ENCODE measurements at places on chromosomes 5 and 9. TPM values are rescaled to one million over a fixed set of nuclear protein-coding genes. Genes with fewer than 3 reads are reported as not detected.

ADRA1B gene
- total RNA-seq, result 0.80 TPM

PPP2R2B gene
- total RNA-seq, result 5.0 TPM

TXNDC8 gene
- total RNA-seq, result not detected

ARHGEF39 gene
- 2.9 TPM for total RNA-seq

LSM11 gene
- total RNA-seq, result 9.0 TPM

ADAMTSL1 gene
- 16.6 TPM for total RNA-seq

KIF4B gene
- total RNA-seq, result 0.17 TPM

FUT7 gene
- not detected for total RNA-seq

BTF3 gene
- 680 TPM for total RNA-seq

PCDHB11 gene
- total RNA-seq, result 1.1 TPM

TNFAIP8 gene
- 52.8 TPM for total RNA-seq

FOXI1 gene
- not detected for total RNA-seq

DNA sequence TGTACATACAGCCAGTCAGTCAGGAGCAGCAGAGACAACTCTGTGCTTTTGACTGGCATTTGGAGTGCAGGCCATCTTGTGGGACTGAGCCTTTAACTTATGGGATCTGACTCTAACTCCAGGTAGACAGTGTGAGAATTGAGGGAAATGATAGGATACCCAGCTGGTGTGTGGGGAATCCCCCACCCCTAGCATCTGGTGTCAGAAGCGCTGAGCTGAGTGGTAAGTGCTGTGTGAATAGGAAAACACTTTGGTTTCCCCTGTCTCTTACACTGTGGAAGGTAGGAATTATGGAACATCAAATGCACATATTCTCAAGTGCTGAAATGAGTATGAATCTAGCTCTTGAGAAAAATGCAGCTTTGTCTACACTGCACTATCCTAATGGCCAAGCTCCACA, 43.9 kb downstream of the CCDC125 start:
- DNase-seq, result no peak

- DNase-seq, result no peak
Measured at GRCh38 chr5:167944121-167944852, 347.2 kb upstream of the WWC1 start.

DNA sequence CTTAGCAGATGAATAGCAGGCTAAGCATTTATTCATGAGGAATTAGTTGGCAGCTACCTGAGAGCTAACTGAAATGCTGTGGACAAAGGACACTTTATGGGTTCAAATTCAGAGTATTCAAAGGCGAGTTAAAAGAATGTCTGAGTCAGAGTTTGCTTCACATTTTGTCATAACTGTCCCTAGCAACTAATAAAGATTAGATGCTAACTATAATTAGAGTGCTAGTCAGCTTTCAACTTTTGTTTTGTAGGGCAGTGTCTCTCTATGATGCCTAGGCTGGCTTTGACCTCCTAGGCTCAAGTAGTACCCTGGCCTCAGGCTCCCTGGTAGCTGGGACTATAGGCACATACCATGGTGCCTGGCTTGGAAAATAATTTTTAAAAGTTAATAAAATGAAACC, 4.6 kb downstream of the SMC5 start:
- no peak for DNase-seq

- peak; percentile 28 for DNase-seq
Measured at GRCh38 chr5:106699198-106699597, 971.5 kb downstream of the EFNA5 start.

DNA sequence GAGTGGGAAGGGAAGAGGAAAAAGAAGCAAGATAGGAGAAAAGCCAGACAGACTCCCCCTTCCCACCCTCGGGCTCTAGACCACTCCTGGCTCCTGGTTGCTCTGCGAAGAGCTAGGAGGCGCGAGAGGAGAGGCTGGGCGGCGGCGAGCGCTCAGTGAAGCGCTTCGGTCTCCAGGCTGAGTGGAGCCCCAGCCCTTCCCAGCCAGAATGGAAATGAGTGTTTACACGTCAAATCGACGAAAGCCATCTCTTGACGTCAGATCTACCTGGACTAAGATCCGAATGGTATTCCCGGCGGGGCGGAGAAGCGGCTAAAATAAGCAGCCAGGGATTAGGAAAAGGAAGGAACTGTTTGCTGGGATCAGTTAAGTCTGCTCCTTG, at the start of gene PCSK1:
Gene PCSK1 (minus strand): TSS at position 183 of the 382 bp plus-strand sequence. CDS start 206 bp downstream, outside the sequence.
- DNase-seq, result peak; percentile 27

DNA sequence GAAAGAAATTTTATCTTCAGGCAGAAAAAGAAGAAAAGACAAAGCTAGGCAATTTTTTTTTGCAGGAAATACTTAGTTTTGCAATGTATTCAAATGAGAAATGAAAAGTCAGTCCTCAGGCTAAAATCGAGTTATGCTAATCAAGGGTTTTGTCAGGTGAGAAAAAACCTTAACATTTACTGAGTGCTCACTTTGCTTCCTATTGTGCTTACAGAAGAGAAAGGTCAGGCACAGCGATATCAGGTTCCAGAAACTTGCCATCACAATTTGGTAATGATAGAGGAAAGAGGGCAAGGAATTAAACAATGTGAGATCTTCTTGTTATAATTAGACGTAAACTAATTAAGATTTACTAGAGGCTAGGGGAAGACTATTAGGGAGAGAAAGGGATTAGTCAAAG, 431.7 kb upstream of the CTNND2 start:
- no peak for DNase-seq

DNA sequence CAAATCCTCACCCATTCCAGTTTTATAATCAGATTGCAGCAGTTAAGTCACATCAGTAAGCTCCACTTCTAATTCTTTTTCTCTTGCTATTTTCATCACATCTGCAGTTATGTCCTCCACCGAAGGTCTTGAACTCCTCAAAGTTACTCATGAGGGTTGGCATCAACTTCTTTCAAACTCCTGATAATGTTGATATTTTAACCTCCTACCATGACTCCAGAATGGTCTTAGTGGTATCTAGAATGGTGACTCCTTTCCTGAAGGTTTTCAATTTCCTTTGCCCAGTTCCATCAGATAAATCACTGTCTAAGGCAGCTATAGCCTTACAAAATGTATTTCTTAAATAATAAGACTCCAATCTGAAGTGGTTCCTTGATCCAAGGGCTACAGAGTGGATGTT, 53.8 kb upstream of the EDIL3 start:
- peak; percentile 60 for DNase-seq

GRCh38 chr5:56155992-56156584, 77.0 kb downstream of the ANKRD55 start:
- no peak for DNase-seq

GRCh38 chr5:177309351-177310191, 2.1 kb downstream of the MXD3 start:
- DNase-seq, result peak; percentile 83

GRCh38 chr9:133876144-133876543, 116.0 kb downstream of the VAV2 start:
- DNase-seq, result peak; percentile 36

DNA sequence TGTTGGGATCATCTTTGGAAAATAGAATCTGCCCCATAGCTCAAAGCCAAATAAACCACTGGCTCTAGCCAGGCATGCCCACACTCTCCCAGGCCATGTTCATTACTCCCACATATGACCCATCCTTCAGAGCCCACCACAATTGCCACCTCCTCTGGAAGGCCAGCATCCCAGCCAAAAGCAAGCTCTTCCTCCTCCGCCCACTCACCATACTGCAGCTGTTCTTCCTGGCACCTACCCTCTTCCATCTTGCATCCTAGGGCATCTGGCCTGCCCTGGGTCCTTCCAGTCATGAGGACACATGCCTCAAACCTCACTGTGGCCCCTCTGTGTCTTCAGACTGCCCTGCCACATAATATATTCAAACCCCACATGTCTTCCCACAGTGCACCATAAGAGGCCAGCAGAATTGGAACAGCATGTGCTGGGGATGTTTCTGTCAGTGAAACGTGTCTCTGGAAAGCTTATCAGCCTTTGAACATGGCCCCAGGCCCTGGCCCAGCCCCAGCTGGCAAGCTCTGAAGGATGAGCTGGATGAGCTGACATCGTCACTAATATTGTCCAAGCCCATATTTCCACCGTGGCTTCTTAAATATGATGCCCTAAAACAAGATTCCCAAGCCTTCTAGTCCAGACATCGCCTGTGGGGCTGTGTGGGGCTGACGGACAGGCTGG, 230.8 kb downstream of the AGTPBP1 start:
- no peak for DNase-seq

DNA sequence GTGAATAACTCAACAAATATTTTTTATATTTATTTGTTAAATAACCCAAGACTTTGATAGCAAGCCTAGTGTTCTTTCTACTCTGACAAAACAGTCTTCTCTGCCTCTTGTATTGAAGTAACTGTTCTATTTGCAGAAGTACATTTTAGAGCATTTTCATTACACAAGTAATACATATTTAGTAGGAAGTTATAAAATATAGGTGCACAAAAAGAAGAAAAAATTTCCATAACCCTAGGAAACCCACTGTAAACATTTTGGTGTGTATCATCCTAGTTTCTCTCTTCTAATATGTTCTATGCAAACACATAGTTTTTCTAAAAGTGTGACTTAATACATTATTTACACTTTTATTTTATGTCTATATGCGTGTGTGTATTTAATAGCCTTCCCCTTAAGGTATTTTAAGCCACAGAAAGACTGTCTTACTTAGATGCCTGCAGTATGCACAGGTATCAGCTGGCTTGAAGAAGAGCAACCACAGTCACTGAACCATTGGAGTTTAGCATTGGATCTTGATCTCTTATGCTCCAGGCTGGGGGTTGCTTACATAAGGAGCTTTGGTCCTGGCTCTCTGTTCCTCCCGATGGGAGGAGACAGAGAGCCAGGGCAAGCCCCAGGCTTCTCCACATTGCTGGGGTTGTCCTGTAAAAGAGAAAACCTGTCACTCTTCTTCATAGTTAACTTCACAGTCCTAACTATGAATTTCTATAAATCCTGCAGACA, 3.8 kb downstream of the SELENOP start:
- no peak for DNase-seq

DNA sequence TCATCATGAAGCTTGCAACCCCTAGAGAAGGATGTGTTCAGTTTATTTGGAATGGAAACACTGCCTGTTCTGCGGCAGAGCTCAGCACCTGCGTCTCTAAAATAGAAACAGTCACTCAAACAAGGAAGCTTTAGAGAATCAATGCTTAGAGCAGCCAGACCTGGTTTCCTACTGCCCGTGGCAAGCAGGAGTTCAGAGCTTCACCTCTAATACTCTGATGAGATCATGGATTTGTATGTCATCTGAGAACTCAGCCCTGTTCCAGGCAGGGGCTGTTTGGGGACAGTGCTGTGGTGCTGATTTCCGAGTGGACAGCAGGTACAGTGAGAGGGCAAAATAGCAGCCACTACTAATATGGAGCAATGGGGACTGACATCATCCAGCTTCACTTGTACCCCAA, 236.0 kb upstream of the IRX1 start:
- no peak for DNase-seq

- no peak for DNase-seq
Measured at GRCh38 chr9:77965445-77966123, 66.0 kb downstream of the GNAQ start.

DNA sequence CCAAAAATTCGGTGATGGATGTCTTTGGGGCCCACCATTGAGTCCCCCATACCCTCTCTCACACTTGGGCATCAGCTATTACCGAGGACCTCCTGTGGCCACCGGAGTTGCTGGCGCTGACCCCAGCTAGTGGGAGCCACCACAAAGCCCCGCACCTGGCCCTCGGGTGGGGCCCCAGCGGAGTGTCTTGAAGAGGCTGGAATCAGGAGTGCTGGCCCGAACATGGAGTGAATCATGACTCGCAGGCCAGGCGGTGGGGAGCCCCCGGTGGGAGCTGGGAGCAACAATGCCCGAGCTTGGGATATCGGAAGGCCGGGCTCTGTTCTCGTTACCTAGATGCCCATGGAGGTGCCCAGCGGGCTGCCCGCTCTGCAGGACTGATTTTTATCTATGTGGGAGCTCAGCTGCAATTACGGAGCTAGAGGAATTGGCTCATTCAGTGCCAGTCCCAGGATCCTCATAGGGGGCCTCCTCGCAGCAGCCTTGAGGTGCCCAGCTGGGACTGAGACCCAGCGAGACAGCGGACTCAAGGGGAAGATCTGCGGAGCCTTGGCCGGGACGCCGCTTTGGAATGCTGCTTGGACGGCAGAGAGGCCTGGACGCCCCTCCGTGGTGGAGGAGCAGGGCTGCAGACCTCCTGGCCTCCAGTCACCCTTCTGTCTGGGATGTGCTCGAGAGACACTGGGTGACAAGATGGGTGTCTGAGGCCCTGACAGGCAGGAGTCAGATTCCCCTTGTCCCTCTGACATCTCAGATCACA, 70.8 kb downstream of the PSMB7 start:
- DNase-seq, result no peak

GRCh38 chr5:157997991-157998504, 139.1 kb upstream of the CLINT1 start:
- DNase-seq, result peak; percentile 25

- DNase-seq, result no peak
Measured at GRCh38 chr5:76040806-76041205, 42.4 kb upstream of the SV2C start.

DNA sequence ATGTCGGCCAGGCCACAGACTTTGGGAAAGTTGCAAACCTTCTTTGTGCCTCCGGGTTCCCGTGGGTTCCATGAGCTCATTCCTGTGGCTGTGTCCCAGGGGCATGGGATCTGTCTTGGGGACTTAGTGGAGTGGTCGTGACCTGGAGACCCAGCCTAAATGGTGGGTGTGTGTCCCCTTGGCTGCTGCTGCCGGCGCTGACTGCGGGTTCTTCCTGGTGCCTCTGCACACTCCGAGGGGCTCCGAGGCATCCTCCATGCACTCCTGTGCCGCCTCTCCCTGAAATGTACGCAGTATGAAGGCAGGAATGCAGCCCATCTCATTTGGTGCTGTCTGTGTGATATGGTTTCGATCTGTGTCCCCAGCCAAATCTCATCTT, 21.0 kb upstream of the SLC2A6 start:
- no peak for DNase-seq

- DNase-seq, result no peak
Measured at GRCh38 chr5:1497795-1498622, 25.8 kb downstream of the LPCAT1 start.

- DNase-seq, result peak; percentile 51
Measured at GRCh38 chr5:98776066-98776705, 2.7 kb downstream of the RGMB start.

GRCh38 chr9:86500031-86500430, 145.8 kb upstream of the TUT7 start:
- no peak for DNase-seq

DNA sequence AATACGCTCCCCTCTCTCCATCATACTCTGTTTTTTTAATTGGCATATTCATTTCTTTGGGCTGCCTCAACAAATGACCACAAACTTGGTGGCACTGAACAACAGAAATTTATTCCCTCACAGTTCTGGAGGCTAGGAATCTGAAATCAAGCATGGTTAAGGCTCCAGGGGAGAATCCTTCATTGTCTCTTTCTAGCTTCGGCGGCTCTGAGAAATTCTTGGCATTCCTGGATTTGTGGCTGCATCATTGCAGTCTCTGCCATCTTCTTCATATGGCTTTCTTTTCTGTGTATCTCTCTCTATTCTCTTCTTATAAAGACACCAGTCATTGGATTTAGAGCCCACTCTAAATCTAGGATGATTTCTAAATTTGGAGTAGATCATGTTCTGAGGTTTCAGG, 10.9 kb upstream of the SLC24A2 start:
- no peak for DNase-seq

- DNase-seq, result no peak
Measured at GRCh38 chr5:1108865-1109174, 3.0 kb downstream of the SLC12A7 start.

GRCh38 chr9:105978826-105979225, 284.5 kb downstream of the TMEM38B start:
- no peak for DNase-seq

Measured in Daoy (cell line).